Upper lobe of left lung (tissue), 6 donors: ENCODE measurements at places on chromosomes 4 and X. TPM values are rescaled to one million over a fixed set of nuclear protein-coding genes. Genes with fewer than 3 reads are reported as not detected.

- no peak for DNase-seq
Measured at GRCh38 chr4:143667461-143667860, 33.0 kb downstream of the FREM3 start.

DNA sequence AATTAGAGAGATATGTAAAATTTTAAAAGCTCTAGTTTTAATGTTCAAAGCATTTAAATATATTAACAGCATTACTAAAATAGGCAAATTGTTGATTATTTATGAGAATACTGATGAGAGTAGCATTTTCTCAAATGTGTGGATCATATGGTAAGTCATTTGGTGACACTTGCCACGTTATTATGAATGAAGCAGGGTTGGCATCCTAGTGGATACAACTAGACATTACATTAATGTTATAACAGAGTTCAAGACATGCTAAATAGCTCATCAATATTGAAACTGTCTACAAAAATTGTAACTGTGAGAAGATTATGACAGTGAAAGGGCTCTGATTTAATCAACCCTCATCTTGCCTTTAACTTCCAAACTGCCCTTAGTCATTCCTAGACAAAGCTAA is 171.1 kb downstream of the PDGFC start:
- no peak for DNase-seq

GRCh38 chrX:153778684-153779101 is 2.1 kb upstream of the SRPK3 start:
- DNase-seq, result no peak

IL15 gene
- 7.5 TPM for total RNA-seq

DNA sequence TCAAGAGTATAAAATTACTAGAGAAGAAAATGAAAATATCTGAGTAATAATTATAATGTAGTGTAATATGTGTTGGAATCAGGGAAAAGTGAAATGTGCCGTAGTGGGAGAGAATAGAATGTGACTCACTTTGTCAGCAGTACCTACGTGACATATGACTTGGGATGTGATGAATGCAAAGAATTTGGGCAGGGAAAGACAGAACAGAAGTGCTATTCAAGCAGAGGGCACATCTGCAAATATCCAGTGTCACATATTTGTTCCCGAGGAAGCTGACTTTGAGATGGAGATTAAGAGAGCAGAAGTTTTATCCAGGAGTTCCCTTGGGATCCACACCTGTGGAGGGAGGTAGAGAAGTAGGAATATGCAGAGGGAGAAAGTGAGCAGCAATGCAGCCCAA is 69.3 kb upstream of the HS3ST1 start:
- DNase-seq, result no peak

DNA sequence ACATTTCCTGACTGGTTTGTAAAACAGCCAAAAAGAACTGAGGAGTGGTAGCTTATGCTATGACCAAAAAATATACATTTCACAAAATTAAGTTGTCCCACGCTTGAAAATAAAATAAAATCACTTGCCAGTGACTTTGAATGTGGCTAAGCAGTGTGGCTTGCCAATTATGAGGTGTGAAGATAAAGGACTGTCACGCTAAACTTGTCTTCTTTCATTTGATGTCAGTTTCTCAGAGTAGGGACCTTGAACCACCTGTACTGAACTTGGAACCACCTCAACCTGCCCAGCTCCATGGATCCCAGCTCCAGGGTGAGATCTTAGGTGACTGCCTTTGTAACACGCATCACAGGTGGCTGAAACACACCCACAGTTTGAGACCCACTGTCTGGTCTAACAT is 113.7 kb upstream of the TBL1X start:
- no peak for DNase-seq

DNA sequence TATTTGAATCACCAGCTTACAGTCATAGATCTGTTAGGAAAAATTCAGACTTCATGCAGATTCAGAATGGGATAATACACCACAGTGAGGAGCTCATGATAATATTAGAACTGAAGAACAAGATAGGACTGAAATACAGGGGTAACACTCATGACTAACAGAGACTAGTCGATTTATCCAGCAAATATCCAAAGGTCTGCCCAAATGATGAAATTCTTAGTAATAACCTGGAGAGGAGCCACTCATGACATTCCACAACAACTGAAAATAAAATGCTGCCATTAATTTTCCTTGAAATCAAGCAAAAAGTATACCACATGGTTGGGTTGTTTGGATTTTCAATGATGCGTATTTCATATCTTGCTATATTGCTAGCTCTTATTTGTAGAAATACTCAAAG is 903.7 kb upstream of the ADGRL3 start:
- DNase-seq, result no peak

DNA sequence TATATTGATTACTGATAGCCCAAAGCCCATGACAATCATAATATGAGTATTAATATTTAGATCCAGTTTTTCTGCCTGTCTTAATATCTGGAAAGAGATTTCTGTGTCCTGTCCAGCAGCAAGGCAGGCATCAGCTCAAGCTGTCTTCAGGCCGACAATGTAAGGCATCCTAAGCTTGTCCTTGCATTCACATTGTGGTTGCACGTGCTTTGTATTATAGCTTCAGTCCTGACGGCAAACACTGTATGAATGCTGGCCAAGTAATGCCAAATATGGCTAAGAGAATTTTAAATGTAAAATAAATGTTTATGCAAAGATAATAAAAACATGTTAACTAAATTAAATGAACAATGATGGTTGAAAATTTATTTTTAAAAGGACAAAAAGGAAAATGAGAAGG is 255.7 kb upstream of the RPS6KA3 start:
- no peak for DNase-seq

- DNase-seq, result no peak
Measured at GRCh38 chr4:25860586-25861279, 2.1 kb downstream of the SEL1L3 start.

- no peak for DNase-seq
Measured at GRCh38 chrX:63768760-63769159, 16.3 kb downstream of the ARHGEF9 start.

GRCh38 chr4:78136109-78137081 is 79.3 kb downstream of the FRAS1 start:
- DNase-seq, result no peak

- DNase-seq, result peak; percentile 84
Measured at GRCh38 chr4:38179690-38180377, 219.6 kb downstream of the PTTG2 start.

SLC9B1 gene
- total RNA-seq, result not detected

DNA sequence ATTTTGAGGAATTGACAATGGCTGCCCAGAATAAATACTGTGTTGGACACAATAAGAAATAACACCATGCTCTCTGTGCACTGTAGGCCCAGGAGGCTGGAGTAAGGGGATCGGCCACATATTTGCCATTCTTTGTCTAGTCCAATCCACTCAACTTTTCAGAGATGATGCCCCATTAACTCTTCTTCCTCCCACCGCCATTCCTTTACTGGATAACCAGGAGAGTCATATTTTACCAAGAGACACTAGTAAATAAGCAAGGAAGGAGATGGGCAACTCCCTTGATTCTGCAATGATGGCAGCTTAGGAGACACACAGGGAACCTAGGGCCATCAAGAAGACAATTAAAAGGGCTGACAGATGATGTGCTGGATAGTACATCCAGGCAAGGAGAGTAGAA is 87.9 kb upstream of the GPC3 start:
- no peak for DNase-seq

DNA sequence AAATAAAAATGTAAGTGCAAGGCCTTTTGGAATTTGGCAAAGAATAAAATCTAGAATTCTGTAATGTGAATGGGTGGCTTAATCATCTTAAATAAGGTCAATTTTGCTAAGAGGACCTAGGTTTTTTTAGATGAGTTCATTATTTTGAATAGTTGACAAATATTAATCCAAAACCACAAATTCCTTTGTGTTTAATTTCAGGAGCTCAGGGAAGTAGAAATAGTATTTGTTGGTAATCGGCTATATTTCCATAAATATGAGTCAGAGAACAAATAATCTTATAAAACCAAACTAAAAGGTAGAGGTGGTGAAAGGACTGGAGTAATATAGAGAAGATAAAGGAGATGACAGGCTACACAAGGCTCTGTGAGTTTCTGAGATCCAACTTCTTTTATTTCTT is 190.4 kb upstream of the TLL1 start:
- no peak for DNase-seq

GYPA gene
- total RNA-seq, result not detected

- DNase-seq, result no peak
Measured at GRCh38 chrX:23828881-23829280, 45.9 kb downstream of the SAT1 start.

TENM3 gene
- 0.76 TPM for total RNA-seq

- DNase-seq, result no peak
Measured at GRCh38 chrX:119105826-119106225, 21.8 kb downstream of the KIAA1210 start.

DNA sequence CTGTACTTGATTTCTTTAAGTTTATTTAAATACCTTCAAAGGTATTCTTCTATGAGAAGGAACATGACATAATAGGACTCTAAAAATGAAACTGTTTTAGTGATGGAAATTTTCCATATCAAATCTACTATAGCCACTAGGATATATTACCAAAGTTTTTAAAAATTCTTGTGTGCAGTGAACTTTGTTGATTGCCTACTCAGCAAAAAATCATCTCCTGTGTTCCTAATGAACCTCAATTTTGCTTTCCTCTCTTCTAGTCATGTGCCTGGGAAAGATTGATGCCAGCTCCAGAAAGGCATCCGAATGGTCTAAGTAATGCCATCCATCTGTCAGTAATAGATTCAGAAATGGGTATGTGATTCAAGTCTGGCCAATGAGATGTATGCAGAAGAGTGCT is 111.1 kb downstream of the ANXA3 start:
- DNase-seq, result no peak

DNA sequence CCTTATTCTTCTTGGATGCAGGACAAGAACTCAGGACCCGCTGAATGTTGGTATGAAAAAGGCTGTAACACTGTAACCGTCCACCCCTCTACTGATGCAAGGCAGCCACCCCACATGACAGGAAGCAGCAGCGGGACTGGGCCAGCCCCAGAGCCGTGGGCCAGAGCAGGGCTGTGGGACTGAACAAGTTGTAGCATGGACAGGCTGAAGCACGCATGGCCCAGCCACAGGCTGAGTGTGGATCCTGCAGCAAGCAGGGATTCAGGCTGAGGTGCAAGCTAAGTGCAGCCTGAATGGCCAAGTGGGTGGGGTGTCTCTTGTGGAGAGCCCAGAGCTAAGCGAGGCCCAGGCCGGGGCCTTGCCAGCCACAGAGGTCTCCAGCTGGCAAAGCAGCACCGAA is 632.2 kb downstream of the SPOCK3 start:
- DNase-seq, result peak; percentile 58

GRCh38 chr4:177640864-177641263 is 198.6 kb upstream of the AGA start:
- DNase-seq, result no peak

GLRA3 gene
- total RNA-seq, result 0.33 TPM

GRCh38 chr4:139854668-139855403 is 189.2 kb downstream of the MGST2 start:
- DNase-seq, result no peak

FAM47A gene
- total RNA-seq, result not detected

DNA sequence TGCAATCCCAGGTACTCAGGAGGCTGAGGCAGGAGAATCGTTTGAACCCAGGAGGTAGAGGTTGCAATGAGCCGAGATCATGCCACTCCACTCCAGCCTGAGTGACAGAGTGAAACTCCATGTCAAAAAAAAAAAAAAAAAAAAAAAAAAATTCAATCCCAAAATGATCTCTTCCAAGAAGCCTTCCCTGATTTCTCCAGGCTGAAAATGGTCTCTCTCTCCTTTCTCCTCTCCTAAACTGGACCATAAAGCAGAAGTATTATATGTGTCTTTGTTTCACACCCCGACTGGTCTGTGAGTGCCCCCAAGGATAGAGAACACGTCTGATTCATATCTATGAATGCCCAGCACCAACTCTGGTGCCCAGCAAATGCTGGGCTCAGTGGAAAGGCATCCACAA is 17.3 kb upstream of the KDM5C start:
- DNase-seq, result no peak

HHIP gene
- total RNA-seq, result 144 TPM

FAM184B gene
- 1.0 TPM for total RNA-seq

DNA sequence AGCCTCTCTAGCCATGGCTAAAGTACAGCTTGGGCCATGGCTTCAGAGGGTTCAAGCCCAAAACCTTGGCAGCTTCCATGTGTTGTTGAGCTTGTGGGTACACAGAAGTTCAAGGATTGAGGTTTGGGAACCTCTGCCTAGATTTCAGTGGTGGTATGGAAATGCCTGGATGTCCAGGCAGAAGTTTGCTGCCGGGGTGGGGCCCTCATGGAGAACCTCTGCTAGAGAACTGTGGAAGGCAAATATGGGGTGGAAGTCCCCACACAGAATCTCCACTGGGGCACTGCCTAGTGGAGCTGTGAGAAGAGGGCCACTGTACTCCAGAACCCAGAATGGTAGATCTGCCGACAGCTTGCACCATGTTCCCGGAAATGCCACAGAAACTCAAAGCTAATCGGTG is 59.5 kb downstream of the NEXMIF start:
- DNase-seq, result no peak

RHOH gene
- 12.5 TPM for total RNA-seq

ESX1 gene
- not detected for total RNA-seq

- DNase-seq, result no peak
Measured at GRCh38 chr4:16830081-16830480, 68.4 kb downstream of the LDB2 start.

- no peak for DNase-seq
Measured at GRCh38 chrX:42708222-42708621, 69.7 kb downstream of the PPP1R2C start.

GRCh38 chr4:164894702-164895101 is 17.7 kb downstream of the APELA start:
- DNase-seq, result no peak

GRCh38 chr4:36930562-36931111 is 313.9 kb upstream of the NWD2 start:
- no peak for DNase-seq

DCAF4L1 gene
- total RNA-seq, result 0.24 TPM

DNA sequence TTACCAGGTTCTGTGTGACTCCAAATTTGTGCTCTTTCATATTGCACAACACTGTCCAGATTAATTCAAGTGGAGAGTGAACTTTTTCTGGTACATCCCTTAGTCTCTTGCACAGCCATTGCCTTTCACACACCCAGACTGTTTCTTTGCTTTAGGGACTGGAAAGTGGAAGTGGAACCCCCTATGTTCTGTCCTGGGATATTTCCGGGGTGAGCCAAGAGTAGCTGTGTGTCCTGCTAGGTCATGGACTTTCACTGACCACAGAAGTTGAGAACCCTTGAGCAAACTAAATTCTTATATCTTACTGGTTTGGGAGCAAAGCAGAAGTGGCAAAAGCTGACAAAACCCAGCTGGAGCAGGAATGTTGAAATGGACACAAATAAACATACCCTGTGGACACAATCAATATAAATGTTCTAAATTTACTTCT is 10.3 kb upstream of the VSIG4 start:
- peak; percentile 43 for DNase-seq

MAGEA4 gene
- total RNA-seq, result not detected
